NCI-H524 (cell line): ENCODE measurements at places on chromosomes 11 and 22.

DNA sequence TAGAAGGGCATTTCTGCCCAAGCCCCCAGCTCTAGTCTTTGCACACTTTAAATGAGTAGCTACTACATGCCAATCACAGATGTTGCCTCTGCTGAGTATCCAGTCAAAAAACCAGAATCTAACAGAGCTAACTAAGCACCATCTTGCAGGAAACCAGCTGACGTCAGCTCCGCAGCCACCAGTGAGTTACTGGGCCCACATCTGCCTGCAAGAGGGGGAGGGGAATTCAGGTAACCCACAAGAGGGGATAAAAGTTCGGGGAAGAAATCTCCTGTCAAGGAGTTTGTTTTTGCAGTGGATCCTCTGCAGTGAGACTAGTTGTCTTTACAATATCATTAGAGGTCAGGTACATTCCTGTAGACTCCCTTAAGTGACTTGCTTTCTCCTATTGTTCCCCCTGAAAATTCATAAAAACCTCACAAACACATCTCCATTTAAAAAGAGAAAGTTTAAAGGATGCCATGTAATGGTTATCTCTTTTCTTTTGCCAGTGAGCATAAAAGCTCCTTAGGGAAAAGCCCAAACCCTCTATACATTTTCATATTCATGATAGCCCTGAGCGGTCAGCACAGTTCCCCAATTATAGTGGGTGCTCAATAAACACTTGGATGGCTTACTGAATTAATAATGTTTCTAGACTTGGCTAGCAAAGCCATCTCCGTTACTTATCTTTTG is 9.3 kb downstream of the CD44 start:
- DNase-seq, result no peak

GRCh38 chr11:58813693-58814092 is 30.8 kb downstream of the GLYATL2 start:
- no peak for DNase-seq

DNA sequence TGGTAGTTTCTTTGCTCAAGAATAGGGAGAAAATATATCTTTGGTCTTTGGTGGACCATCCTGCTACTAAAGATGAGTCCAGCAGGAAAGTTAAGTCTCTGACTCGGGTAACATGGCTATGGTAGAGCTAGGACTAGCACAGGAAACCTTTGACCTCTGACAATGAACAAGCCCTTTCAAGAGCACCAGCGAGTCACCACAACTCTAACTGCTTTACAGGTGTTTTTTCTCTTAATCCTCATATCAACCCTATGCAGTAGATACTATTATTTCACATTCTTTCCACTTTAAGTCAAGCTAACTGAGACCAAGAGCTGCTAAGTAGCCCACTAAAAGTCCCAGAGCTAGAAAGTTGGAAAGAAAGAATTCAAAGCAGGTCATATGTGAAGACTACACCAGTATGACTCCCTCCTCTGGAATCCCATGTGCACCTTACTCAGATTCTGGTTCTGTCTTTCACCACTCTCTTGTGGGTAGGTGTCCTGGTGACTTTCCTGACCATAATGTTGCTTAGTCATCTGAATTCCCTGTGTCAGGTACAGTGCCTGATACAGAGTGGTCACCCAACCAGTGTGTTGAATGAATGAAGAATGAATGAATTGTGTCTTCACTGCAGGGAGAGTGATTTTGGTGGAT is 53.8 kb upstream of the ME3 start:
- no peak for DNase-seq

- DNase-seq, result no peak
These were observed 51.4 kb downstream of the ADAMTS15 start for GRCh38 chr11:130499828-130500227.

GRCh38 chr11:56910785-56911184 is 77.9 kb upstream of the OR5AK2 start:
- no peak for DNase-seq
